ENCODE measurements at places on chromosomes 1 and 21.

DNA sequence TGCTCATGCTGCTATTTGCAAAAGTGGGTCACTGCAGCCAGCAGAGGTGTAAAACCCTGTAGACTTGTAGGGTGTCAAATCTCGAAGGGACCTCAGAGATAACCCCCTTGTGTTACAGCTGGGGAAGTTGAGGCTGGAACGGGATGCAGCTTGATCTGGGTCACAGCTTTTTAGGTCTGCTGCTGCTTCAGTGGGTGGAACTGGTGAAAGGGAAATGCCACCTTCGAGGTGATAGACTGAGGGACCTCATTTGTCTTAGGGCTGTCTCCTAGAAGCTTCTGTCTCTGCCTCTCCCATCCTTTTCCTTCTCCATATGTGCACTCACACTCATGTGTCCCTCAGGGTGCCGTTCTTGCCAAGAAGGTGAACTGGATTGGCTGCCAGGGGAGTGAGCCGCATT is 35.4 kb downstream of the QSOX1 start:
- no peak for DNase-seq

GRCh38 chr1:228821252-228821651 is 86.0 kb downstream of the RHOU start:
- no peak for DNase-seq

GRCh38 chr1:47611992-47612391 is 174.1 kb downstream of the FOXD2 start:
- DNase-seq: no peak

DNA sequence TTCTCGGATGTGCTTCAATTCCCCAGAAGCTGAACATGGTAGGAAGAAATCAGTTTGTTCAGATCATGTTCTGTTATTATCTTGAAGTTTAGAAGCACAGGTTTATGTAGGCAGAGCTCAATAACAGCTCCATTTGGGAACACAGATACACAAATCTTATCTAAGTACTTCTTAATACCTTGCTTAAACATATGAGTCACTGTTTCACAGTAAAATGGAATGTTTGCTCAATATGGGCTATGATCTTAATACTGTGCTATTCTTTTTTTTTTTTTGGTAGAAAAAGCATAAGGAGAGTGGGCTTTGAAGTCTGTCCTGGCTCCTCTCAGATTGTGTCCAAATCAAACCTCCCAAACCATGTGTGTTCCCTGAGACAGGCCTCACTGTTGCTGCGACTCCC is 13.4 kb downstream of the PROK1 start:
- DNase-seq: no peak

DNA sequence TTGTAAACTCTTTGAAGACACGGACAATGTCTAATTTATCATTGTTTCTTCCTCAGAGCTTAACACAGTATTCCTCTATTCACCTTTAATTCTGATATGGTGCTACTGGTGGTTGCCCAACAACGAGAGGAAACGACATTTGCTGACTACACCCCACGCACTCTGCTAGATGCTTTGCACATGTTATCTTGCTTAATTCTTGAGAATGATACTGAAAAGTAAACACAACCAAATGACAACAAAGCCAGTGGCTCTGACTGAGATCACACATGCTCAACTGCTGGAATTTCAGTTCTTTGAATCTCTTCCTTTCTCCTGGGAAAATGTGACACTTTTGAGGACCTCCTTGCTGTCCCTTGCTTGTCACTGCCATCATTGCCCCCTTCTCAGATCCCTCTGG is 37.2 kb upstream of the DDAH1 start:
- DNase-seq: no peak

DNA sequence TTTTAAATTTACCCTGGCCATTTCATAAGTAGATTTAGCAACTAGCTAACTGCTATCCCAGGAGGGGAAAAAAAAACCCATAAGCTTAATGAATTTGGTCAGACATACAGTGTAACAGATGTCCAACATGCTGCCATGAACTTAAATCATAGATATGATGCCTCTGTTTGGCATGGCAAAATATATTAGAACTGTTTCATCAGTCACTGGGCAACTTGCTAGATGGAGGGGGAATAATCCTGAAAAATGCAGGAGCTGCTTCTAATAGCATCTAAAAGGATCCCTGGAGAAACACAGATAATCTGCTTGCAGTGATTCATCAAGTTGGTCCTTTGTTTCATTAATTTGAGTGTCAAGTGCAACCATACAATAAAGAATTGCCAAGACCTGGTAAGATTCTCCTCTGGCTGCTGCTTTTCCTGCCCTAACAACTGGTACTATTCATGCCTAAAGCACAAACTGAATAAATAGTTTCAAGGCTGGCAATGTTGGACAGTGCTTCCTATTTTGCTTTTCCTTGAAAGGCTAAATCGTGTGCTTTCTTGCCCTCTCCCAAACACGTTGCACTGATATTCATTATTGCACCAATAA is 1.5 kb upstream of the ST6GALNAC5 start:
- DNase-seq: no peak

- DNase-seq: no peak
These were observed 11.3 kb downstream of the CDK18 start for GRCh38 chr1:205515781-205516253.

- no peak for DNase-seq
These were observed 51.5 kb downstream of the SYT2 start for GRCh38 chr1:202658769-202659168.

DNA sequence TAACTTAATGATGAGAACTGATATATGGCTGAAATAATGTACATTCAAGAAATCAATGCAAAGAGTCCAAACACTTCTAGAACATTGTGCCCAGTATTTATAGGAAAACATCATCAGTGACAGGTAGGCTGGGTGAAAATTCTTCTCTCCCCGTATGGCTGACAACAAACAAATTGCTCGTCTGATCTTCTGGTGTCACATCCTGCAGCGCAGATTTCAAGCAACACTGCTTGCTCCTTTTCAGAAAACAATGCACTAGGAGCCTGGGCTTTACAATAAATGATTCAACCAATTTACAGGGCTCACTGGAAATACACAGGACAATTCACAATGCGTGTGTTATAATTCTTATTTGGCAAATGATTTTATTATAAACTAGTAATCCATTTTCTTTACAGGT is 185.3 kb downstream of the RERE start:
- DNase-seq: no peak

GRCh38 chr1:57839526-57839925 is 415.7 kb upstream of the DAB1 start:
- no peak for DNase-seq

DNA sequence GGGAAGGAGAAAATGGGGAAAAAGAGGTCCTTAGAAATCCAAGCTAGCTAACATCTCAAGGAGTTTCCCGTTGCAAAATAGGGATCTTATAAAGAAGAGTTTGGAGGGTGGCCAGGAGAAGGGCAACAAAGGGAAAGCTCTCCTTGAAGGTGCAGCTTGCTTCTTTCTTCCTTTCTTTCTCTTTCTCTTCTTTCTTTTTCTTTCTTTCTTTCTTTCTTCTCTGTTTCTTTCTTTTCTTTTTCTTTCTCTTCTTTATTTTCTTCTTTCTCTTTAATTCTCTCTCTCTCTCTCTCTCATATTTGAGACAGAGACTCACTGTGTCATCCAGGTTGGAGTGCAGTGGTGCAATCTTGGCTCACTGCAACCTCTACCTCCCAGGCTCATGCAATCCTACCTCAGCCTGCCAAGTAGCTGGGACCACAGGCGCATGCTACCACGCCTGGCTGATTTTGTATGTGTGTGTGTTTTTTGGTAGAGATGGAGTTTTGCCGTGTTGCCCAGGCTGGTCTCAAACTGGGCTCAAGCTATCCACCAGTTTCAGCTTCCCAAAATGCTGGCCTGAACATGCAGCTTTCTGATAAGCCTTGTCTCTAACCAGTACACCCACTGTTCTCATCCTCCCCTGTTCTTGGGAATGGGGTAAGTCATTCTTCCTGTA is 44.4 kb downstream of the RNF11 start:
- DNase-seq: no peak

DNA sequence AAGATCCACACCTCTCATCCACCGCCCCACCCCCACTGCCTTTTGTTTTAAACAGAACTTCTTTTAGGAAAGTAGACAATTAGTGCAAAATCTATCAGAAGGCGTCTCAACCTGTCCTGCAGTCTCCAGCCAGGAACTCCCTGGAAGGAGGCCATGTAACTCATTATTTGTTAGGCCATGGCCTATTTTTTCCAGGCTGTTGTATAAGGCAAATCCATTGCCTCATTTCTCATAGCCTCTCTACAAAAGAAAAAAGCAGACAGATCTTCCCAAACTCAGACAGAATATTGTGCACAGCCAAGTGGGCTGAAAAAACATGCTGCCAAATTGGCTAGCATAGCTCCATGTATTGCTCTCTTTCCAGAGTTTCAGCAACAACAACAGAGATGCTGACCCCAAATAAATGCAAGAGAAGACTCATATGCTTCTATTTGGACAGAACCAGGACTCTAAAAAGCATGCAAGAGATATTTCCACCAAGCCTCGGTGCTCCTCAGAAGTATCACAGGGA is 770.7 kb upstream of the CXADR start:
- DNase-seq: no peak

DNA sequence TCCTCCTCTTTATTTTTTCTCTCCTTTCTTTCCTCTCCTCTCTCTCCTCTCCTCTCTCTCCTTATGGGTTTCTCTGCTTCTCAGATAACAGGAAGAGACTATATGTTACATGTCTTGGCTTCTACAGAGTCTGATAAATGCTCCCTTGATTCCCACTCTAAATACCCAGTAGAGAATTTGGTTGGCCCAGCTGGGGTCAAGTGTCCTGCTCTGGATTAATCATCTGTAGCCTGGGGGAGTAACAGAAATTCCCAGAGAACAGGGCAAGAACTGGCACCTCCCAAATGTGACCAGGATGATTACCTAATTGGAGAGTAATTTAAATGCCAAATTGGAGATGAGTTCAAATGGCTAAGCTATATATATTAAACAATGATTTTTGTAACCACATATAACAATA is 146.1 kb upstream of the LMO4 start:
- no peak for DNase-seq

- DNase-seq: no peak
These were observed 934.7 kb downstream of the PLA2G4A start for GRCh38 chr1:187763465-187763864.

- DNase-seq: no peak
These were observed 44.9 kb downstream of the CAPN9 start for GRCh38 chr1:230791986-230792564.

- DNase-seq: no peak
These were observed 78.7 kb upstream of the TINAGL1 start for GRCh38 chr1:31497601-31498000.

DNA sequence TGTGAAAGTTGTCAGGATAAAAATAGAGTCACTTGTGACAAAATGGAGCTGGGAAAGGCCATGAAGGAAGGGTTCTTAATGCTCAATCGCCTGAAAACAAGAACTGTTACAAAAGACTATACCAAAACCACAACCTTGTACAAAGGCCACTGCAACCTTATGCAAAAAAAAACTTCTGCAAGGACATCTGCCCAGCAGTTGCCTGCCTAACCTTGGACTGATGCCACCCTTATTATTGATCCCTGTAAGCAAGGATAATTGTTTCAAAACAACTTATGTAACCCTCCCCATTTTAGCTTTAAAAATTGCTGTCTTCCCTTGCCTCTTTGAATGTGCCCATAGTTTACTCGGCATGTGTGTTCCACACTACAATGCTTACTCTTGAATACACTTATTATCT is 5.7 kb downstream of the ALG14 start:
- no peak for DNase-seq

GRCh38 chr1:41153750-41154274 is 88.3 kb downstream of the SCMH1 start:
- no peak for DNase-seq

GRCh38 chr1:46466477-46467182 is 23.0 kb upstream of the DMBX1 start:
- no peak for DNase-seq

- no peak for DNase-seq
These were observed 111.8 kb upstream of the ATP1A1 start for GRCh38 chr1:116261227-116261626.

DNA sequence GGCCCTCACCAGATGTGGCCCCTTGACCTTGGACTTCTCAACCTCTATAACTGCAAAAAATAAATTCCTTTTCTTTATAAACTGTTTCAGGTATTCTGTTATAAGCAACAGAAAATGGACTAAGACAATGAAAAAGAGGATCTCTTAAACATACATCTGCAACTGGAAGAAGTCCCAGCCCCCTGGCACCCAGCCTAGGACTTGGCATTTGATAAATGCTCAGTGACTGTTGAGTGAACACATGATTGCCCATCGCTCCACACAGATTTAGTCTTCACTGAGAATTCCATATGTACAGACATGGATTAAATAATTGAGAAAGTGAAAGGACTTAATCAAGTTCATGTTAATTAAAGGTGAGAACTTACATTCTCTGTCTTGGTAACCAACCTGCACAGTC is 344.9 kb upstream of the RUNX1 start:
- DNase-seq: no peak

- DNase-seq: no peak
These were observed 14.8 kb downstream of the SIM2 start for GRCh38 chr21:36713746-36714145.

- DNase-seq: no peak
These were observed 1.8 kb upstream of the RPS6KC1 start for GRCh38 chr1:213049232-213049631.

DNA sequence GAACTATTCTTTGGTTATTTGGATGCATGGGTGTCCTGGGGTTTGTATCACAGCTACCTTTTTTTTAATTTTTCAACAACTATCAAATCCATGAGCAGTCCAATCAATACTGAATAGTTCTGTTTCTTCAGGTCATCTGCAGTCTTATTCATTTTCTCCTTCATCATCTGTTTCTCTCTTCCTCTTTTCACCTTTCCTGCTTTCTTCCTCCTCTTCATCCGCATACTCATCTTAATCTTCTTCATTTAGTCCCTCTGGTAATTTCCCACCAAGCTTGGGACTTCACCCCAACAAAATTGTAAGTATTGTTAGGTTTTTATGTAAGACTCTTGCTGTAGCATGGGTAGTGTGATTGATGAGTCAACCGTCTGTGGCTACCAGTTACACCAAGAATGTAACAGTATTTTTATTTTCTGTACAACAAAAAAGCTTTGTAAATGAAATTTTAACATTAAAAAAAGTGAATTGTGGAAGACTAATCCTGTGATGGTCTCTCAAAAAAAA is 184.1 kb upstream of the RNPC3 start:
- no peak for DNase-seq

- no peak for DNase-seq
These were observed 43.2 kb downstream of the SLC44A3 start for GRCh38 chr1:94863297-94863911.

DNA sequence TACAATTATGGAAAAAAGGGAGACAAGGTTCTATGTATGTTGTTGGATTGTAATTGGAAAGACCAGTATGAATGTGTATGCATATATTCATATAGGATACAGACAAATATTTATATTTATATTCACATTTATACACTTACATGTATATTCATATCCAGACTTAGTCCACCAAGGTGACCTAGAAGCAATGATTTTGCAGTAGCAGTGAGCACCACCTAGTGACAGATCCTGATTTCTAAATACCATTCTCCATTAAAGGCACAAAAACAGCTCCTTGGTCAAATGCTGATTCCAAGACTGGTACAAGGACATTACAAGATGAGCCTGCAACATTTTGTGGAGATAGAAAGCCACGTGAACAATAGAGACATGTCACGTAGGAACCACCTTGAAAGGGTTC is 153.4 kb downstream of the SDCCAG8 start:
- DNase-seq: no peak

GRCh38 chr1:114131526-114132220 is 22.0 kb downstream of the SYT6 start:
- no peak for DNase-seq

GRCh38 chr1:248421384-248421783 is 18.5 kb downstream of the OR2T1 start:
- DNase-seq: no peak

- no peak for DNase-seq
These were observed 102.0 kb downstream of the ERG start for GRCh38 chr21:38396325-38396724.

GRCh38 chr21:30340714-30341573 is 3.5 kb upstream of the KRTAP27-1 start:
- DNase-seq: no peak
